ENCODE measurements at places on chromosomes 13 and 19.

DNA sequence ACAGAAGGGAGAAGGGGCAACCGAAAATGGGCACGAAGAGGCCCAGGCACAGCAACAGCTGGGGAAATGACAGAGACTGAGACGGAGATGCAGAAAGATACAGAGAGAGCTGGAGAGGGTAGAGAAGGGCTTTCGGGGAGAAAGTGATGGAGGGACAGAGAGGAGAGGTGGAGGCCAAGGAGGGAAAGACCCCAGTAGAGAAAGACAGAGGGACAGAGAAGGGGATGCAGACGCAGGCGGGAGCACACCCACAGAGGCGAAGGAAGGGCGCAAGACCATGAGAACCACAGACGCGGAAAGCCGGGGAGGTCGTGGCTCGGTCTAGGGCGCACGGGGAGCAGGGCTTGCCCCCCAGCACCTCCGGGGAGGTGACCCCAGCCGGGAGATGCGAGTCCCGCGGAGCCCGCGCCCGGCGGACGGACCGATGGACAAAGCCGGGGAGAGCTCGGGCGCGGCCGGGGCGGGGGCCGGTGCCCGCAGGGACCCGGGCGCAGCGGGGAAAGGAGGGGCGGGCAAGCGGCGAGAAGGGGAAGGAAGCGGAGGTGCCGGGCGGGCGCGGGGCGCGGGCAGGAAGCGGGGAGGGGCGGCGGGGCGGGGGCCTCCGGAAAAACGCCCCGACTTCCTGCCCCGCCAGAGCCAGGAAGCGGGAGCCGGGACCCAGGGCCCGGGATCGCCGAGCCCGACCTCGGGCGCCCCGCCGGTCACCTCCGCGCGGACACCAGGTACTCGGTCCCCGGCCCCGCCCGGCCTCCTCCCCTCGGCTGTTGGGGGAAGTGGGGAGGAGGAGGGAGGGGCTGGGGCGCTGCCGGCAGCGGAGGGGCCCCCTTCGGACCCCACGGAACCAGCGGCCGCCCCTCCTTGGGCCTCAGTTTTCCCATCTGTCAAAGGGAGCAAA lies at the start of gene ARHGEF1:
Gene ARHGEF1, plus strand, starts transcription at position 617 of the 895 bp plus-strand sequence. CDS start 4,899 bp downstream, outside the sequence.
- DNase-seq: no peak

DNA sequence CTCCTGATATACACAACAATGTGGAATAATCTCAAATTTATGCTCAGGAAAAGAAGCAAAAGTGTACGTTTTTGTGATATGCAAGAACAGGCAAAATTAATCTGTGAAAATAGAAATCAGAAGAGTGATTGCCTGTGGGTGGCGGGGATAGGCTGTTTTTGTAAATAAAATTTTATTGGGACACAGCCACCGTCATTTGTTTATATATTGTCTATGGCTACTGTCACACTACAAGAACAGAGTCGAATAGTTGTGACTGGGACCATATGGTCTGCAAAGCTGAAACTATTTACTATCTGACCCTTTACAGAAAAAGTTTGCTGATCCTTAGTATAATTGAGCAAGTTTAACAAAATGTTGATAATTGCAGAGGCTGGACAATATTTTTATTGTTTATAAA lies 269.5 kb upstream of the HTR2A start:
- no peak for DNase-seq

DNA sequence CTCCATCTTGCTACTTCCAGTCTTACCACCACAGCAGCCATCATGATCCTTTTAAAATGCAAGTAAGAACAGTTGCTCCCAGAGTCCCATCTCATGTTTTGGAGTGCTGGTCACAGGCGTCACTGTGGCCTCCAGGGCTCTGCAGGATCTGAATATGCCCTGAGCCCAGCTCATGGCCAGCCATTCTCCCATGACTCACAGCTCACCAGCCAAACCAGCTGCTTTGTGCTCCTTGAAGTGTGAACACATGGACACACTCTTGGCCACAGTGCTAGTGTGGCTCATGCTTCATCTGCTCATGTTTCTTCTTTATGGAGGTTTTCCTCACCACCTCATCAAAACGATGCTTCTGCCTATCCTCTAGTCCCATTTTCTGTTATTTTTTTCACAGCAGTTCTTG lies 466.5 kb downstream of the UQCRFS1 start:
- no peak for DNase-seq

- no peak for DNase-seq
Measured at GRCh38 chr13:39159393-39159792, 121.1 kb downstream of the NHLRC3 start.

DNA sequence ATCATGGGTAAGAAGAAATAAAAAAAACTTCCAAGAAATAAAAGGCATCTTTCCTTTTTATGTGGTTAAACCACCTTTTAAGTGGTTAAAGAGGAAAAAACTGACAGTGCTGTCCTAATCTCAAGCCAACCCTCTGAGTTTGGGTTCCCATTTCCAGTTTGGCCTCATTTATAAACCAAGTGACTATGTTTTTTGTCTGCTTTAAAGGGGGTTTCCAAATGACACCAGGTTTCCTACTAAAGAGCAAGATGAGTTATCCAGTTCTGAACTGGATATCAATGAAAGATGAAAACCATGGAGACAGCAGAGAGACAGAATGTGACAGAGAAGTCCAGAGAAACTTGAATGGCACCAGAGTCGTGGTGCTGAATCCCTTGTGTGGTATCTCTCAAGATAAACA lies 251.5 kb downstream of the ABCC4 start:
- no peak for DNase-seq

GRCh38 chr19:33110137-33110910 lies 21.6 kb upstream of the WDR88 start:
- DNase-seq: no peak

GRCh38 chr13:61954092-61954491 lies 538.4 kb upstream of the PCDH20 start:
- no peak for DNase-seq

GRCh38 chr13:95226932-95227695 lies 74.1 kb downstream of the ABCC4 start:
- DNase-seq: no peak

- no peak for DNase-seq
Measured at GRCh38 chr13:95403349-95404140, 102.3 kb upstream of the ABCC4 start.

All from substantia nigra (tissue), 51 donors.